Left lobe of liver (tissue), 2 donors: ENCODE measurements at places on chromosomes 1 and 21.

DNA sequence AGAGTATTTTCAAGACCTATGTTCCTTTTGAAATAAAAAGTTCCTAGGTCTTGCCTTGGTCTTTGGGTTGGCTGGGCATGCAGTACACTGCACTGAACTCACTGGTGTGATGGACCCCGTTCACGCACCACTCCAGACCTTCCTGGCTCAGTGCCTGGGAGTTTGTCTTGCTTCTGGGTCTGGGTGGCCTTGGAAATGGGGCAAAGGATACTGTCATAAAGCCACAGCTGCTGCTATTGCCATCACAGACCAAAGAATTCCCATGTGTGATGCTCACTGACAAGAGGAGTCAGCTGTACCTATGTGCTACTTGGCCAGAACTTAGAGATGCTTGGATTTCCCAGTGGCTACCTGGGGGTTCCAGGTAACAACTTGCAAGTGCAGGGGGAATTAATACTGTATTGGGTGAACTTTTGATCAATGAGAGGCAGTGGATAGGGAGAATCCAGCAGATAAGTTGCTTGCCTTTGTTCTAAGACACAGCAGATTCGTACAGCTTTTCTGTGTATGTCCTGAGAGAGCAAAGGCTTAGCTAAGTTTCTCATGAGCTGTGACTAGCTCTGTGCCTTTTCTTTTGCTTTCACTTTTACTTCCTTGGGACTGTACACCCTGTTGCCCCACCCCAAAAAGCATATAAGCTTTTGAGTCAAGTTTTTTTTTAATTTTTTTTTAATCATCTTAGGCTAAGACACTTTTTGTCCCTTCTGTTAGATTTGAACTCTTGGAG is 115.3 kb downstream of the RUNX1 start:
- DNase-seq = no peak

DNA sequence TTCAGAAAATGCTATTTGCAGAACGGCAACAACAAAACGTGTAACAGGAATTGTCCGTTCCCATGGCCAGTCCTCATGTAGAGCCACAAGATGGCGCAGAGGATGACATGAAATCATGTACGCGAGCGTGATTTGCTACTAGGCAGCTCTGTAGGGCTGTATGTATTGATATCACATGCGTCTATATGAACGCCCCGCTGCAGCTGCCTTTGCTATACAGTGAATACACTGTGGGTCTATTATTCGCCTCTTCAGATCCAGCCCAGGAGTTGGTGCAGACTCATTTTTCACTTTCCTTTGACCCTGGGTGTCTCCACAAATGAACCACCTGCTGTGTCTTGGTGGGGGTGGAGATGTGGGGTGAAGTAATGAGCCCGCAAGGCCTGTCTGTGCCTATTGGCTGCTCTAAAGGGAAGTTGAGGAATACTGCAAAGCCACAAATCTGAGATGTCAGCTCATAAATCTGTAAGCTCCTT is 361.5 kb downstream of the KIF26B start:
- no peak for DNase-seq

DNA sequence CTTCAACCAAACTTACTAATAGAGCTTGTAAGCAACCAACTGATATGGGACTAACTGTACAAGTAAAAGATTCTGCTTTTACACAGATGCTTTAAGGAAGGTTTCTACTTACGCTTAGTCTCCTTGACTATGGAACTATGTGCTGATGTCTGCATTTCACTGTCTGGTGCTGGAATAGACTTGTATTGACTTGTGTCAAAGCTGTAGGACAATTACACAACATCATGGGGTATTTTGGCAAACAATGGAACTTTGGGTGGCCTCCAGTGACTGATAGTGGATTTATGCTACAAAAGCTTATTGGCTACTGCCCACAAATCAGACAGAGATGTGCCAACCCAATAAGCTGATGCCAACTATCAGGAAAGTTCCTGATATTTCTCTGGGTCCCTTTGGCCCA is 10.6 kb downstream of the CBR1 start:
- DNase-seq = peak; percentile 86

DNA sequence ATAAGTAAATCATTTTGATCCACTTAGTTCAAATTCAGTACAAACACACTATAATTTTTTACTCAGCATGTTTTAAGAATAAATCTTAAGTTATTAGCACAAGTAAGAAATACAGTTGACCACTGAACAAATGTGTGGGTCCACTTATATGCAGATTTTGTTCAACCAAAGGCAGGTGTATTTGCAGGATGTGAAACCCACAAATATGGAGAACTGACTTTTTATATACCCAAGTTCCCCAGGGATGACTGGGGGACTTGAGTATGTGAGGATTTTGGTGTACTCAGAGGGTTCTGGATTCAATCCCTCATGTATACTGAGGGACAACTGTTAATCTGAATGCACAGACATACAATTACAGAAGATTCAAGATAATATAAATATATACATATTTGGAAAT is 25.7 kb upstream of the ERICH3 start:
- DNase-seq = no peak

- DNase-seq = no peak
Measured at GRCh38 chr1:245651093-245651492, 496.3 kb downstream of the KIF26B start.

- no peak for DNase-seq
Measured at GRCh38 chr1:189790335-189790734, 687.3 kb downstream of the BRINP3 start.

- DNase-seq = no peak
Measured at GRCh38 chr1:236997882-236998281, 6.4 kb downstream of the MT1HL1 start.

DNA sequence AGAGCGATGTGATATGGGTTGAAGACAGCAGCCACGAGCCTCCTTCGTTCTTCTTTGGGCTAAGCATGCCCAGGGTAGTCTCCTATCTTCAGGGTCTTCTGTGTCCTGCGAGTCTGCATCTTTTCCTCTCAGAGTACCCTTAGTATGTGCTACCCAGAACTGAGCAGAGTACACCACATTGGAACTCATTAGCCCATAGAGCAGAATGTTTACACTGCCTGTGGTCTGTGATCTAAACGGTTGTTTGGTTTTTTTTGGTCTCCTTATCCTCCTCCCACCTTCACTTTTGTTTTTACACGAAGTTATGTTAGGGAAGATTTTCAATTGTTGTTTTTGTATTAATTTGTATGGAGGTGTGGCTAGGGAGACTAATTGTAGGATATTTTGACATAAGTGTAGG is 126.4 kb downstream of the NEK7 start:
- DNase-seq = no peak

- DNase-seq = no peak
Measured at GRCh38 chr1:2614145-2614544, 18.7 kb downstream of the MMEL1 start.

DNA sequence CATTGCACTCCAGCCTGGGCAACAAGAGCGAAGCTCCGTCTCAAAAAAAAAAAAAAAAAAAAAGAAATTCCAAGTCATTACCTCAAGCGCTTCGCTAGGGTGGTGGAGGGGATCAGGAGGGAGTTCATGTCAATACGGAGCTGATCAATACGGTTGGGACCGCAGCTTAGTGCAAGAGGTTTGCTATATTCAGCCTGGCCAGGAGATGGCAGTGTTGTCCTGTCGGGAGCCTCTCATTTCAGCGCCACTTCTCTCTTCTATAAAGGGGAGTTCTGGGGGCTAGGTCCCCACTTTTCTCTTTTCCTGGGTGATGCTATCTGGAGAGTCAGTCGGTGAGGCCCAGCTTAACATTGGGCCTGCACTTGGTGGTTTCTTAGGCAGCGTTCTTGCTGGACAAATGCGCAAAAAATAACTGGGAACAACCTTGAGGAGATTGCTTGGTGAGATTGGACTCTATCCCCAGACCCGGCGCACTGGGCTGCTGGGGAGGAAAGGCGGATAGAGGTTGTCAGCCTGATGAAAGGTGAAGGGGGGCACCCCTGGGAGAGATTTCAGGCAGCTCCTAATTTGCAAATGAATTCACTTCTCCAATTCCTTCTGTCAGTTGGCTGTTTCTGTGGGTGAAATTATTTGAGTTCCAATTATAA is 40.4 kb downstream of the KIAA0040 start:
- DNase-seq = peak; percentile 70

DNA sequence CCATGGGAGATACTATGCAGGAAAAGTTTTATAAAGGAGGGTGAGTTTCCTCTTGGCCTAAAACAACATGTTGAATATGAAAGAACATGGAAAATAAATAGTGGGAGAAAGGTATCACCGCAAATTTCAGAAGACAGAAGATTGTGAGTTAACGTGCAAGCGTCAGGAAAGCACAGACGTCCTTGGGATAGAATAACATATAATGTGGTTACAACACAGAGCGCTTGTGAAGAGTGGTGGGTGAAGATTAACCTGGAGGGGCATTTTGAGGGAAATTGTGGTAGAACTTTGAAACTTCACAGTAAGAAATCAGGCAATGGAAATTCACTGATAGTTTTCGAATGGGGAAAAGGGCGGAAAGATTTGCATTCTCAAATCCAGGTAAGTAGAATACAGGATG is 47.3 kb downstream of the NEGR1 start:
- no peak for DNase-seq

DNA sequence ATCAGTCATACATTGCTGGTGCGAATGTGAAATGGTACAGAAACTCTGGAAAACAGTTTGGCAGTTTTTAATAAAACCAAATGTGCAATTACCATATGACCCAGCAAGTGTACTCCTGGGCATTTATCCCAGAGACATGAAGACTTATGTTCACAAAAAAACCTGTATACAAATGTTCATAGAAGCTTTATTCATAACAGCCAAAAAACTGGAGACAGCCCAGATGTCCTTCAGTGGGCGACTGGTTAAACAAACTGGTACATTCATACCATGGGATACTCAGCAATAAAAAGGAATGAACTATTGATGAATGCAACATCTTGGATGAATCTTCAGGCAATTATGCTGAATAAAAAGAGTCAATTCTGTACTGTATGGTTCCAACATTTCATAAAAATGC is 97.8 kb downstream of the DTL start:
- DNase-seq = no peak
